Activated CD8-positive, alpha-beta memory T cell treated with anti-CD3 and anti-CD28 coated beads for 48 hours (primary cell): ENCODE measurements at places on chromosomes 2 and 18.

DNA sequence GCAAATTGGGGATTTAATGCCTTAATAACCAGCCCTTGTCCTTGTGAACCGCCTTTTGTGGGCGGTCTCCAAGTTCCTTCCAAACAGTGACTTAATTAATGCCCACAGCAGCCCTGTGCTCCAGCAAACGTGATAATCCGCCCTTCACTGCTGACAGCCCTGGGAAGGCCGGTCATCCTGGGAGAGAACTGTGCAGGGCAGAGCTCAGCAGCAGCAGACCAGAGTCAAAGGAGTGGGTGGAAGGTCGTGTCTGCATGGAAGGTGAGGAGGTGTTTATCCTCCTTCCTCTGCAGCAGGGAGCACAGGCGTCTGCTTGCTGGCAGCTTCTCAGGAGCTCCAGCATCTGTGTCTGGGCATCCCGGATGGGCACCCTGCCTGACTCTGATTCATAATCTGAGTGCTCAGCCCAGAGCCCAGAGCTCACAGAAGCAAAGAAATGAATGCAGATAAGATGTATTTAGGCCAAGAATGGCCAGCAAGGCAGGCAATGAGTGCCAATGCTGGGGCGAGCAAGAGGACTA, 270.0 kb upstream of the PXDN start:
- DNase-seq = no peak

GRCh38 chr2:238235856-238236255, 4.0 kb downstream of the HES6 start:
- no peak for DNase-seq

DNA sequence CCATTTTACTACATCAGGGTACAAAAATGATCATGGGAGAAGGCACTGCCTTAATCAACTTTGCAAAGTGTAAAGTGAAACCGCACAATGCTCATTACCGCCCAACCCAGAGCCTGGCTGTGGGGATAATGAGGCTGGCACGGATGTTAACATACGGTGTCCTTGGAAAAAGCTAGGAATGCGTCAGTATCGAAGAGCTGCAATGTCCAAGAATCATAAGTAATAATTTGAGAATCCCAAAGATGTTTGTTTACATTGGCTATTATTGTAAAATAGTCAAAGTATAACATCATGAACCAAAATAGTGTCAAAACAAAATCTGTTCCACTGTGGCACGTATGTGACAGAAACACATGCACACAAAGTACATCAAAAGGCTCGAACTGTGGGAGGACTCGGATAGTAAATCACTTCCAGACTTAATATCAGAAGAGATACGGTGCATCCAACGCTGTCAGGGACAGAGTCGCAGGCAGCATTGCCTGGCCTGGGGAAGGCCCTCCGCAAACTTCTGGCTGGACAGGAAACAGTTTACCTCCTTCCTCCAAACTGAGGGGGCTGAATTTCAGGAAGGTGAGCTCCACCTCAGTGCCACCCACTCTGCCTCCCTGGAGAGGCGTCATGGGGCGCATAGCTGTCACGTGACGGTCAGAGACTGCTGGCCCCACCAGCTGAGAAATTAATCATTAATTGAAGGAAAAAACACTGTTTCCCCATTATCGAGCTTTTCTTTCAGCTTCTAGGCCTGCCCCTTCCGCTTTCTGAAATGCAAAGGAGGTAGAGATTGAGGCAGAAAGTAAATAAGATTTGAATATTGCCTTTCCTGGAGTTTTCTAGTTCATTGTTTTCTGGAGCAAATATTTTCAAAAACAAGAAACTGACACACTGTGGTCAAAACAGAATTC, 1.8 kb upstream of the ID2 start:
- DNase-seq = no peak

GRCh38 chr2:166614503-166614902, 120.5 kb upstream of the SCN7A start:
- no peak for DNase-seq

DNA sequence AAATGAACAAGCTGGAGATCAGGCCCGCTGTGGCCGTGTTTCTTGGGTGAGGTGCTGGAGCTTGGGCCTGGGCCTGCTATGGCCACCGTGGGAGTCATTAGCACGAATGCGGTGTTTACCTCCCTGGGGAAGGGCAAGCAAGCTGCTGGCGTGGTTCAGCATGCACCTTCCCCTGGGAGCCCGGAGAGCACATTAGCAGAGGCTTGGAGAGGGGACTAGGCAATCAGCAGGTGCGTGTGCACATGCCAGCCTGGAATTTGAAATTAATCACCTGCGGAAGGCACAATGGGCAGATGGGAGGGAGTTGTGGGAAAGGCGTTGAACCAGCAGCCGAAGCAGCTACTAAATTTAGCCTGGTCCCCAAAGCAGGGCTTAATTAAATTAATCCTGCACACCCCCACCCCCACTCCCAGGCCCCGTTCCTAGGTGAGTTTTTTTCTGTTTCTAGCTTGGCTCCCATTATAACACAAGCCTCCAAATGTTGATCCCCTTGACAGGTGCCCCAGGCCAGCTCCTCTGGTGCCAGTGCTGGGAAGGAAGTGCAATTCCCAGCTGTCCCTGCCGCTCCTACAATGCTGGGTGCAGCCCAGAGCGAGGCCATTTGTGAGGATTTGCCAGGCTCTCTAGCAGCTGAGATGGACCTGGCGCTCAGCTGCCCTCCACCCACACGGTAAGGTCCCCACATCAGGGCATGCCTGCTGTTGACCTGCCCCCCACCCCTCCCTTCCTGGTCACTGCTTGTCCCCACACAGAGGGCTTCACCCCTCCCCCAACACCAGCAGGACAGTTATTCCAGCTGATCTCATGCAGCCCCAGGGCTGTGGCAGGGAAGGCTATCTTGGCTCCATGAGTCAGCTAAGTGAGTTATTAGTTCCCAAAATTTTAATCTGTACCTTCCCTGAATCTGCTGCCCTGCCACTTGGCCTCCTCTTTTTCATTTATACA, 115.0 kb downstream of the ZBTB7C start:
- no peak for DNase-seq

DNA sequence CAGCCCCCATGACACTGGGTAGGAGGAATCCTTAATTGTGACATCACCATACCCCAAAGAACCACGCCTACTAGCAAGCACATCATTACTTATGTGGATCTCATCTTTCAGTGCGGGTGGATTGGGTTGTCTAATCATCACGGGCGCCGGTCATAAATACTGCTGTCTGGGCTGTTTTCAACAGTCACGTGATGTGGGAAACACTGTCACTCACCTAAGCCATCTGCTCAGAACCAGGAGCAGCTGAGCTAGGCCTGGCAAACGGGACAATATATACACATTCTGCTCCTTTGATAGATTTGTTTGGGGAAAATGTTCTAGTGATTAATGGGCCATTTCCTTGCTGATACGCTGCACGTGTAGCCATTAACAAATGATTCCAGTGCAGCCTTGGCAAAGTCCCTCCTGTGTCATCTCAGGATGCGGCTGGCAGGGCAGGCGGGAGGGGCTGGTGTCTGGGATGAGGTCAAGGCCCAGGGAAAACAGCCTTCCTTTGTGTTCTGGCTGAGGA, 145.9 kb upstream of the COPS8 start:
- no peak for DNase-seq
